NCI-H1417 (cell line): ENCODE measurements at places on chromosomes 7 and 10.

DNA sequence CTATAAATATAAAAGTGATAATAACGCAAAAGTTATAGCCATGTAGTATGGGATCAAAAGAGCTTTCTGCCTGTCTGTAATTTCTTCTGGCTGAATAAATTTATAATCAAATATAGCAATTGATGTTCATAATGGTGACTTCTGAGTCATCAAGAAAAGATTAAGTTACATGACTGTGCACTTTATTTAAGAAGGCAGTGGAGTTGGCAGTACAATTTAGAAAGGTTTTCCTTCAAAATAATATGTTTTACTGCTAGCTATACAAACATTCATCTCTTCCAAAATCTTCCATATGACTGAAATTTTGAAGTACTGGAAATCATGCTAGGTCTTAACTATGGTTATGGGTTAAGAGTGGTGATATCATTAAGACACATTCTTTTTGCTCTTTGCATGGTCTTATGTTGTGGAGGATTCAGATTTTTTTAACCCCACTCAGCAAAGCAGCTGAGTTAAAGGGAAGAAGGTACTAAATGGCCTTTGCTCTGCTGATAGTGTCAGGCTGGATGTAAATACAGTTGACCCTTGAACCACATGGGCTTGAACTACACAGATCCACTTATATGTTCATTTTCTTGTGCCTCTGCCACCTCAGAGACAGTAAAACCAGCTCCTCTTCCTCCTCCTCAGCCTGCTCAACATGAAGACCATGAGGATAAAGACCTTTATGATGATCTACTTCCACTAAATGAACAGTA lies 323.6 kb downstream of the BBS9 start:
- DNase-seq: no peak

- no peak for DNase-seq
Measured at GRCh38 chr10:80759693-80760092, 222.0 kb downstream of the SH2D4B start.

- DNase-seq: peak; percentile 57
Measured at GRCh38 chr7:36280840-36281812, 108.5 kb upstream of the ANLN start.

GRCh38 chr10:111833251-111833650 lies 350.3 kb downstream of the GPAM start:
- DNase-seq: no peak

DNA sequence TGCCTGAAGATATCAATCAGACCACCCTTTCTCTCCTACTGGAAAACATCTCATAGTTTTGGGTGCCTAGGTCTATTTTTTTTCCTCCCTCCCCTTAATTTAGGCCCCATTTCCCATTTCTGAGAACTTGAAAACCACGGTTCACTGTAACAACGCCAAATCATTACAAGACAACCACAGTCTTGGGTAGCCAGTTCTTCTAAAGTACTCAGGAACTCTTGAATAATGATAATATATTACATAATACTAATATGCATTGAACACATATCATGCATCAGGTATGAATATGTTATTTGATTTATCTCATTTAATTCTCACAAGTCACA lies 185.1 kb upstream of the ADO start:
- DNase-seq: no peak

GRCh38 chr10:78491812-78492211 lies 458.1 kb downstream of the RPS24 start:
- DNase-seq: no peak

DNA sequence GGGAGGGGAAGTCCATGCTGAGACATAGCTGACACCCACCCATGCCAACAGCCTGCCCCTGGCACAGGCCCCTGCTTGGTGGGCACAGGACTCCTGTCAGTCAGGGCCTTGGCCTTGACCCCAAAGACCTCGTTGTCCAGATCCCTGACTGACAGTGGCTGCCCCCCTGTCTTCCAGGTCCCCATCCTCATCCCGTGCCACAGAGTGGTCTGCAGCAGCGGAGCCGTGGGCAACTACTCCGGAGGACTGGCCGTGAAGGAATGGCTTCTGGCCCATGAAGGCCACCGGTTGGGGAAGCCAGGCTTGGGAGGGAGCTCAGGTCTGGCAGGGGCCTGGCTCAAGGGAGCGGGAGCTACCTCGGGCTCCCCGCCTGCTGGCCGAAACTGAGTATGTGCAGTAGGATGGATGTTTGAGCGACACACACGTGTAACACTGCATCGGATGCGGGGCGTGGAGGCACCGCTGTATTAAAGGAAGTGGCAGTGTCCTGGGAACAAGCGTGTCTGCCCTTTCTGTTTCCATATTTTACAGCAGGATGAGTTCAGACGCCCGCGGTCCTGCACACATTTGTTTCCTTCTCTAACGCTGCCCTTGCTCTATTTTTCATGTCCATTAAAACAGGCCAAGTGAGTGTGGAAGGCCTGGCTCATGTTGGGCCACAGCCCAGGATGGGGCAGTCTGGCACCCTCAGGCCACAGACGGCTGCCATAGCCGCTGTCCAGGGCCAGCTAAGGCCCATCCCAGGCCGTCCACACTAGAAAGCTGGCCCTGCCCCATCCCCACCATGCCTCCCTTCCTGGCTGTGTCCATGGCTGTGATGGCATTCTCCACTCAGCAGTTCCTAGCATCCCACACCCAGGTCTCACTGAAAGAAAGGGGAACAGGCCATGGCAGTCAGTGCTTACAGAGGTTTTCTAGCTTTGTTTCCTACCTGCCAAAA lies 197.2 kb downstream of the EBF3 start:
- no peak for DNase-seq

- no peak for DNase-seq
Measured at GRCh38 chr10:33534416-33534815, 199.9 kb upstream of the NRP1 start.

GRCh38 chr10:52811776-52812175 lies 39.2 kb upstream of the MBL2 start:
- DNase-seq: no peak

DNA sequence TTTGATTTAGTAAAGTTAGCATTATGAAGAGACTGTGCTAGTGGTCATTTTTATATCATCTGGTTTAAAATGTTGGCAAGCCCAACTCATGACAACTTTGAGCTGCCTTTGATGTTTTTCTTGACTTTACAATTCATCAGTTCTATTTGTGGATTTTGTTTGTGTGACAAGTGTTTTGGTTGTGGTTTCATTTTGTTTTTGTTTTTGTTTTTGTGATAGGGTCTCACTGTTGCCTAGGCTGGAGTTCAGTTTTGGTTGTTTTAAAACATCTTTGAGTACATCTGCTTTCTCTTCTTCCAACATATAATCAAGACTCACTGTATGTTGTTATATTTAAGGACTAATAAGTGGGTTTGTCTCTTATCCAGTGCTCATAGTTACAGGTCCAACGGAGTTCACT lies 17.6 kb upstream of the SFR1 start:
- DNase-seq: no peak

DNA sequence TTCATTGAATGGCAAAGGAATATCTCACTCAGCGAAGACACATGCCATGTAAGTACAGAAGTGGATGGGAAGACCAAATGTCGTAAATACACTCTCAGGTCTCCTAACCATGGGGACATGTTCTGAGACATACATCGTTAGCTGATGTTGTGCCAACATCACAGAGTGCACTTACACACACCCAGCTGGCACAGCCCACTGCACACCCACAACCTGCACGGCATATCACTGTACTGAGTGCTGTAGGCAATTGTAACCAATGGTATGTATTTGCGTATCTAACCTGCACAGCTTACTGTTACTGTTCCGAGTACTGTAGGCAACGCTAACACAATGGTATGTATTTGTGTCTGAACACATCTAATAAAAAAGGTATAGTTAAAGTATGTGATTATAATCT lies 550.4 kb downstream of the PTPRN2 start:
- no peak for DNase-seq

DNA sequence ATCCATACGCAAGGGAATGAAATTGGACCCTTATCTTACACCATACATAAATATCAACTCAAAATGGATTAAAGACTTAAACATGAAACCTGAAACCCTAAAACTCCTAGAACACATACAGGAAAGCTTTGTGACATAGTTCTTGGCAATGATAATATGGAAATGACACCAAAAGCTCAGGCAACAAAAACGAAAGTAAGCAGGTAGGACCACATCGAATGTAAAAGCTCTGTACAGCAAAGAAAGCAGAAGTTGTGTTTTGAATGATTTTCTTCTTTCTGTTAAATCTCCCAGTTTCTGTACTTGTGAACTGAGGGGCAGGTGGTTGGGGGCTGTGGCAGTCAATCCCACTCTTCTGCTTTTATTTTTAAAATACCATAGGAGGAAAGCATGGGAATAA lies 368.4 kb upstream of the PODXL start:
- DNase-seq: no peak

DNA sequence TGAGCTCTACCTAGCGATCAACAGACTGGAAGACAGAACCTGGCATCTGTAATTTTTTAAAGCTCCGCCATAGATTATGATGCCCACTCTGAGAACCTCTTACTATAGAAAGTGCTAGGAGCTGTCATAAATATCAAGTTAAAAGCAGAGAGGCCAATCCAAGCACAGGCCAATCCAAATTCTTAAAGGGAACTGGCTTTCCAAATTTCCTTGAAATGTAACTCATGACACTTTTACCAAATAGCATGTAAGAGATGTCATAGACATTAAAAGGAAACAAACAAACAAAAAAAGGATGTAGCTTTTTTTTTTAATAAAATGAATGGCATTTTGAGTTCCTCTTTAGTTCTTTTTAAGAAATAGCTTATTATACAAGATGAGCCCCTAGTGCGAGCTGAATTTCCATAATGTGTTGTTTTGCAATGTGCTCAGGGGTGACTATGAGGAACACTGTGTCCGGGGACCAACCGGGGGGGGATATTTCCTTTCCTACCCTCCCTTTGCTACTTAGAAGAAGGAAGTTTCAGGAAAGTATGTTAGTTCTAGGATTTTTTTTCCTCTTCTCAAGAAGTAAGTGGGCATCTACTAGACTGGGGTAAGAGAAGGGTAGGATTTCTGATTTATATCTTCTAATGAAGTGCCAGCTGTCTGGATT lies 23.7 kb upstream of the MRC1 start:
- no peak for DNase-seq

DNA sequence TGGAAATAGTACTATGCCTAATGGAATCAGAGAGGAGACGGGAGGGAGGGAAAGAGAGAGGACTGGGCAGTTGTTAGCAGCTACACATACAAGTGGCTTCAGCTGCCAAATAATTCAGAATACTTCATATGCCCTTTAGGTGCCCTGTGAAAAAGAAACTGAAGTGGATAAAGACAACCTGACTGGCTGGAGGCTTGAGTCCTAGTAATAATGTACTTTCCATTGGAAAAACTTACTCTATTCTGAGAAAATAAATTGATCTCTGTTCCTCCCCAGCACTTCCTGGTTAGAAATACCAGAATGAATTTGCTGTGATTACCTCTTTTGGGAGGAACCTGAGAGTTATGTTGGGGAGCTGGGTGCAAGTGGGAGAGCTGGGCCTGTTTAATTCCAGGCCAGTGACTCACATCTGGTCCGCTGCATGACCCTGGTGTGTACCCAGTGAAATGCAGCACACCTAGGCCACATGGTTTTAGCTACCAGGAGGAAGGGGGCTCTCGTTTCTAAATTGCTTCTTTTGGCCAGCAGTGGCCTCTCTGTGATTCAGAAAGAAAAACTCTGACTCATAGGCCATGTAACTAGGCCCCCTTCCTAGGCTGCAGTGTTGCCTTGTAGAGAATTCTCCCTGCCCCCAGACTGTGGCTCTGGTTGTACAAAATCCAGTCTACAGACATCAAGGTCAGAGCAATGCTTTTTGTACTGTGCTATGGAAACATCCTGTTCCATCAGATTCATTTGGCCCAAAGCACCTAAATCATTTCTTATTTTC lies 6.5 kb downstream of the AGFG2 start:
- no peak for DNase-seq

- DNase-seq: no peak
Measured at GRCh38 chr7:30091987-30092386, 42.8 kb upstream of the MTURN start.

- no peak for DNase-seq
Measured at GRCh38 chr10:34281661-34282582, 533.2 kb downstream of the PARD3 start.

DNA sequence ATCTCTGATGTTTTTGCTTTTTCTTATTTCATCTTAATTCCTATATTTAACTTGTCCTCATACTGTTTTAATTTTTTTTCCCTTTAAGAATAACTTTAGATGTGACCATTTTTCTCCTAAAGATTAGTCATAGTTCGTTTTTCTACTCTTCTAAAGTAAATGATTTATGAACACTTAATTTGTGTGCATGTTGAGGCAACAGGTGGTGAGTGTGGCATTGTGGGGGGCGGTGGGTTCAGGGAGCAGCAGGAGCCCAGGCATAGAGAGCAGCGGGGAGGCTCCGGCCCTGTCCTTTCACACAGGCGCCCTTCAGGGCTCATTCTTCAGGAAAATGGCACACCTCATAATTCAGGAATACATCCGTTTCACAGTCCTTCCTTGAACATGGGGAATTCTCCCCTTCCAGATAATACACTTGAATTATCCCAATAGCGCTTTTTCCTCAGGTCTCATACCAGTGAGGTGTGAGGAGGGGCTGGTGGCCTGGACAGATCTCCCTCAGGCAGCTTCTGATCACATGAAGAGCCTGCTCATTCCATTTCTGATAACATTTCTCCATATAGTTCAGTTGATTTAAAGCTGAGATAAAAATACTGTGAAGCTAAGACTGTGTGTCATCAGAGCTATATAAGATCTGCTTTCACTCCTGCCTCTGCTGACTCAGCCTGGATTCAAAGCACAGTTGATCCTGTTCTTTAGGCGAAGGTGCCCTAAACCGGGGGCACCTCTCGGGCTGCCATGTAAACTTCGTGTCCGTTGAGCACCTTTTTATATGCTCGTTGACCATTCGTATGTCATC lies 40.2 kb downstream of the CUL1 start:
- DNase-seq: peak; percentile 48

DNA sequence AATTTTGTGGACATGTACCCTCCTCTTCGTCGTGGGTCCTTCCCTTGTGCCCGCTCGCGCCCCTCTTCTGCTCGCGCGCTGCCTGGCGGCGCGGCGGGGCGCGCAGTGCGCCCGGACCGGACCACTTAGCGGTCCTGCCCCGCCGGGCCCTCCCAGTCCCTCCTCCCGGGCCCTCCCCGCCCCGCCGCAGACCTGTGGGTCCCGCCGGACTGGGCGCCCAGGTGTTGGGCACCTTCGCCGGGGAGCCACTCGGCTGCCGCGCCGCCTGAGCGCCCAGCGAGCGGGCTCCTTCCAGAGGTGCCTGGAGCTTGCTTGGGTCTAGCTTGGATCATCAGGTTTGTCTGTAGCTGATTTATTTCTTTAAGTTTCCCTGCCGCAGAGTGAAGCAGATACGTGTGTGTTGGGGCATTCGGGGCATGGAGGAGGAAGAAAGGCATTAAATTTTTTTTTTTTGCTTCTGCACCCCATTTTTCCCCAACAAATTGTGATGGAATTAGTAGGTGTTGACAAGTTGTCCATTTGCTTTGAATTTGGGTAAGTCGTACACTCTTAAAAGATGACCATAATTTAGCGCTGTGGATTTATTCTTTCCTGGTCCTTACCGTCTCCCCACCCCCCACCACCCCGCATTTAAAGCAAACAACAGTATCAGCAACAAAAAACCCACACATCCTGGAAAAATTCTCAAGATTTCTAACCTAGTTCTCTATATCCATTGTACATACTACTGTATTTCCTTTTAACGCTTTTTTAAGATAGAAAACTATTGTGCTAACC lies 905 bp downstream of the C1GALT1 start:
- DNase-seq: no peak

- no peak for DNase-seq
Measured at GRCh38 chr10:88390041-88390440, 193.1 kb downstream of the RNLS start.

GRCh38 chr10:104928734-104929133 lies 287.6 kb downstream of the SORCS3 start:
- no peak for DNase-seq
